Thoracic aorta (tissue), 2 donors: ENCODE measurements at places on chromosomes 2 and 18.

DNA sequence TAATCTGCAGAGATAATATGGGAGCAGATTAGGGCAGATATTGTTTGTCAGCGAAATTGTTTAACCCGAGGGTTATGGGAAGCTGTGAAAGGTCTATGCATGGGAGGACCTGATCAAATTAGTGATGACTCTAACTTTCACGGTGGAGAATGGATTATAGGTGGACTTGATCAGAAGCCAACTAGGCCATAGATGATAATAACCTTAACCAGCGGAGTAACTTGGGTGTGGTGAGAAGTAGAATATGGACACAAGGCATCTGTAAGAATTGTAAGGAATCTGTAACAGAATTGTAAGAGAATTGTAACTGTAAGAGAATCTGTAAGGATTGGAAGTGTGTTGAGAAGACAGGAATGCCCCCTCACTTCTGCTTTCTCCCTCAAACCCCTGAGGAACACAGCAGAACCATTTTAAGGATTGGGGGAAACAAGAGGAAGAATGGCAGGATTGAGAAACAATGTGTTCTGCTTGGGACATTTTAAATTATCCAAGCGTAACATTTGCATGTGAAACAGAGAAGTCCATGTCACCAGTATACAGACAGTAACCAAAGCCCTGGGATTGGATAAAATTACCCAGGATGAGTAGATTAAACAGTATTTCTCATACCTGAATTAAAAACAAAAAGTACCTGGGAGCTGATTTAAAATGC is 14.9 kb upstream of the SLC39A10 start:
- H3K27me3 ChIP-seq = no peaks in the 10 kb centered on the region
- no peak overlapping the region for H3K4me3 ChIP-seq
- no peaks in the 10 kb centered on the region for H3K36me3 ChIP-seq

DNA sequence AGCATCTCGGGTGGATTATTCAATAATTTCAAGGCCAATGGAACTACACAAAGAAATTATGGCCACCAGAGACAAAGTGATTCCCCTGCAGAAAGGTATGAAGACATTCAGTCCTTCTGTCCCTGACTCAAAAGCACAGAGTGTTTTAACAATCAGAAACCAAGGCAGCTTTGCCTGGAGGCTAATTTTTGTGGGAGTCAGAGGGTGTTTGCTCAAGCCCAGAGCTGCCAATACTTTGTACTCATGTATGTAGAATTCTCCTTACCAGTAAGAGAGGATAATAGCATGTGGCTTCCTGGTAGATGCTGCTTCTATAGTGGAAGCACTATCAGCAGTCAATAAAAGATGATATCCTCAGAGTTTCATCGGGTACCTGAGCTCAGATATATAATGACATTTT is 178.4 kb downstream of the KCNE4 start:
- DNase-seq = no peak
- H3K27me3 ChIP-seq = no peaks in the 10 kb centered on the region
- no peaks in the 10 kb centered on the region for H3K36me3 ChIP-seq
- H3K4me1 ChIP-seq = no peaks in the 10 kb centered on the region

DNA sequence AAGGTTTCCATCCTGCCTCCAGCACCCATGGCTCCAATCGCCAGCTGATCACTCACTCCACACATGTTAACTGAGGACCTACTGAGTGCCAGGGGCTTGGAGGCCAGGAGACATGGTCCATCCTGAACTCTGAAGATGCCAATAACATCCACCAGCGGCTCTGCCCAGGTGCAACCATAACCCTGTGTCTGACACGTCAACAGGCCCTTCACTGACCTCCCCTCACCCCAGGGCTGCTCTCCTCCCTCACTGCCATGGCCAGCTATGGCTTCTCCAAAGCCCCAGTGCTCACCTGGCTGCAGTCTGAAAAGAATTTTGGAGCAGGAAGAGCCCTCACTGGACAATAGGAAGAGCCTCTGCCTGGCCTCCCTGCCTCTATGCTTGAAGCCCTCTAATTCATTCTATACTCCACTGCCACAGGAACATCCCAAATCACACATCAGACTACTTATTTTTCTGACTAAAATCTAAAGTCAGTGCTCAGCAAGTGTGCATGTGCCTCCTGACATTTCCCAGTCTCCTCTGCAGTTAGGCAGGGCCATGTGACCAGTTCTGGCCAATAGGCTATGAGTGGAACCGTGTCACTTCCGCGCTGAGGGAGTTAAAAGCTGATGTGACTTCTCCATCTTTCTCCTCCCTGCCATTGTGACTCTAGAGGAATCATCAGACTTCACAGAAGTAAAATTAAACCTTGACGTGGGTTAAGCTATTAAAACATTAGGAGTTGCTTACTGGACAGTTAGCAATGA is 37.2 kb downstream of the ZBTB7C start:
- H3K36me3 ChIP-seq = no peaks in the 10 kb centered on the region
- DNase-seq = no peak
- H3K4me1 ChIP-seq = peaks cover 6% of the 10 kb centered on the region

DNA sequence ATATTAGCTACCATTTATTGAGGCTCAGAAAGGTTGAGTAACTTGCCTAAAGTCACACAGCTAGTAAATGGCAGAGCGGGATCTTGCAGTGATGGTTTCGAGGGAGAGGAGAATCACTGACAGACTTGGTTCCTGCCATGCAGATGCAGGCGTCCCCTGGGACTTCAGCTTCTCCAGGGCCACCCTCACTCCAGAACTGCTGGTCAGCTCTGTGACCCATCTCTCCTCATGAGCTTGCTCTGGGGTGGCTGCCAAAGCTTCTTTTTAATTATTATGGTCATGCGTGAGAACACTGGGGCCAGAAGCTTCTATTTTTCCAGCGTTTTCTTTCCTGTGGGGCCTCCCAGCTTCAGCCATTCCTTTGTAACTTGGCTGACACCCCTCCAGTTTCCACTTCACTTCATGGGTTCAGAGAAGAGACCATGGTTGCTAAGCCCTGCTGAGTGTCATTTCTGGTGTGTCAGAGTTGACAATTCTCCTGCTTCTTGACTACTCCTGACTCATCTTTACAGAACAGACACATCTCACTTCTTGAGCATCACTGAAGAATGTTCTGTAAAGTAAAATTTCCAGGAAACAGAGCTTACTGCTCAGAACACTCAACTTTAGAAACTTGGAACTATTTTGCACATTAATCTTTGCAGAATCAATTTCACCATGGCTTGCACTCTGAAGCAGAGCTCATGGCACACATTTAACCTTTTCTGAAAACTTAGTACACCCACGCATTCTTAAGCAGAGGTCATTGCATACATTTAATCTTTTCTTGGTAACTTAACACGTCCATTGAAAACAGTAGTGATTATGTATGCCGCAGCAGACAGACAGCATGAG is 70.4 kb downstream of the IL1R2 start:
- no peaks in the 10 kb centered on the region for H3K27me3 ChIP-seq
- peak overlapping the region; percentile 99 for H3K27ac ChIP-seq
- no peaks in the 10 kb centered on the region for H3K36me3 ChIP-seq
- H3K4me3 ChIP-seq = no peak overlapping the region

DNA sequence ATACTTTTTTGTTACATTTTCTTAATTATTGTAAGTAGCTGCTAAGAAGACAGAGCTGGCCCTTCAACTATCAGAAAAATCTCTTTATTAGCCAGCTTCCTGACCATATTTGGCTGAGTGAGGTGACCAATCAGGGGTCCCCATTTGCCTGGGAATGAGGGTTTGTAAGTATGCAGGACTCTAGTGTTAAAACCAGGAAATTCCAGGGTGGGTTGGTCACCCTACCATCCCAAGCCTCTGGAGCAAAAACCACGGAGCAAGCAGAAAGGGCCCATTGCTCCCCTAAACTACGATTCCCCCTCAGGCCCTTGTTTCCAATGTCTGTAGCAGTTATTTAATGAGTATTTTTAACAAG is 165.6 kb upstream of the NCKAP5 start:
- H3K27me3 ChIP-seq = no peaks in the 10 kb centered on the region
- no peaks in the 10 kb centered on the region for H3K4me1 ChIP-seq
- H3K36me3 ChIP-seq = no peaks in the 10 kb centered on the region
- H3K27ac ChIP-seq = no peak overlapping the region
- no peak for DNase-seq

DNA sequence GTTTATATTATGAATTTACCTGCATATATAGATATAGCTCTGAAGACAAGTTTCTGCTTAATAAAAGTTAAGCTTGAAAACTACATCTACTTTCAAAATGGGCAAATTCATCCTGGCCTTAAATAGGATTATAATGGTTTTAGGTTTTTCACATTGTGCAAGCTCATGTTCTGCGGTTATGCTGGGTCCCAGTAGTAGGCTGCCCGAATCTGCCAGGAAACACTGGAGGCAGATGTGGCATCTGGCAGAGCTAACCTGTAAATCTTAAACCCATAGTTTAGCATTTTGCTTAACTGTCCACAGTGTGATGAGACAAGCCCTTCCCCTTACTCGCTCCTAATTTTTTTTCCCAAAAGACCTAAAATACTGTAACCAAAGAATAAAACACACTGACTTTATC is 234.2 kb downstream of the TCF4 start:
- no peak for DNase-seq
- no peak overlapping the region for H3K27ac ChIP-seq
- no peaks in the 10 kb centered on the region for H3K36me3 ChIP-seq
- H3K27me3 ChIP-seq = no peaks in the 10 kb centered on the region

GRCh38 chr2:12455661-12456060 is 261.1 kb upstream of the TRIB2 start:
- DNase-seq = no peak
- H3K27ac ChIP-seq = no peak overlapping the region
- H3K27me3 ChIP-seq = no peaks in the 10 kb centered on the region
- H3K36me3 ChIP-seq = no peaks in the 10 kb centered on the region
- H3K4me3 ChIP-seq = no peak overlapping the region

- no peak overlapping the region for H3K4me3 ChIP-seq
- no peaks in the 10 kb centered on the region for H3K4me1 ChIP-seq
- DNase-seq = no peak
- no peaks in the 10 kb centered on the region for H3K27me3 ChIP-seq
- no peaks in the 10 kb centered on the region for H3K36me3 ChIP-seq
- H3K27ac ChIP-seq = no peak overlapping the region
Measured at GRCh38 chr2:240199133-240199870, 58.8 kb upstream of the OTOS start.

DNA sequence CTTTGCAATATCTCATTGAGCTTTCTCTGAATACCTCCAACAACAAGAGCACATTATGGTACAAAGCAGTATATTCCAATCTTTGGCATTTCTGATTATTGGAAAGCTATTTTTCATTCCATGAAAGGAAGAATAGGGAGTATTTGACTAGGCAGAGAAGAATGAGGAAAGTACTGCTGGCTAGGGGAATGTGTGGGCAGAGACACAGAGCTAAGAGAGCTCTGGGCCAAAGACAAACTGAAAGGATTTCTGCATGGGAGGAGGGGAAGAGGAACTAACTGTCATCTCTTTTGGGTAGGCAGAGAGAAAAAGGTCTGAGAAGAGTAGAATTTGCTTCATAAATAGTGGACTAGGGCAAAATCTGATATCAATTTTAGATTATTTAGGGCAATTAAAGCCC is 150.8 kb downstream of the CCDC85A start:
- H3K36me3 ChIP-seq = no peaks in the 10 kb centered on the region
- DNase-seq = no peak
- H3K4me3 ChIP-seq = no peak overlapping the region
- H3K27me3 ChIP-seq = no peaks in the 10 kb centered on the region
- no peaks in the 10 kb centered on the region for H3K4me1 ChIP-seq
- no peak overlapping the region for H3K27ac ChIP-seq

GRCh38 chr2:43905371-43905803 is 66.6 kb downstream of the ABCG8 start:
- DNase-seq = no peak
- H3K4me1 ChIP-seq = no peaks in the 10 kb centered on the region
